RPMI8226 (cell line): ENCODE measurements at places on chromosomes 5 and 9.

DNA sequence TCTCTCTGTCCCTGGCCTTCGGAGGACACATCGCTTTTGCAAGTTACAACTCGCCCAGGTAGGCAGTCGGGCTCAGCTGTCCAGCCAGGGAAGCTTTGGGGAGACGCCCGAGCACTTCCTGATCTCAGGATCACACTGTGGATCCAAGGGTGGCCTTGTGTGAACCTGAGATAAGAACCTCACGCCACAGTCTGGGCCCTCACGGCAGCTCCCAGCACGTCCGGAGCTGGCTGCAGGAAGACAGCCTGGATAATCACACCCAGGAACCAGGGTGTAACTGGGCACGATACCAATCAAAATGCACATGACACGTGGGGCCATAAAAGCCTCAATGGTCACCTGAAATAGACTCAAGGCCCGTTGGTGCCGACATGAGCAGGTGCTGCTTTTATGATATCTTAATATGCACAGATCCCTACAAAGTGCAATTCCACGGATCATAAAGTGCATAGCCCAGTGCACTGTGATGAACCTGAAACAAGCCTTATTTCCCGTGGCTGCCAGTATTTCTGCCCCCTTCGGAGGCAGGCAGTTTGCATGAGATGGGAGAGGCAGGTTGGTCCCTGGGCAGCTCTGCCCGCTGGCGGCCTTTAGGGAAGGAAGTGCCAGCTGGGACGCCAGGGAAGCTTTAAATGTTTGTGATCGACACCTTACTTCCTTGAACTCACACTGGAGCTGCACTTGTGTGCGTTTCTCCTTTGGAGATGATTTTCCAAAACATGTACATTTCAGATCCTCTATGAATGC is 14.5 kb downstream of the SLC6A18 start:
- no peak for DNase-seq

DNA sequence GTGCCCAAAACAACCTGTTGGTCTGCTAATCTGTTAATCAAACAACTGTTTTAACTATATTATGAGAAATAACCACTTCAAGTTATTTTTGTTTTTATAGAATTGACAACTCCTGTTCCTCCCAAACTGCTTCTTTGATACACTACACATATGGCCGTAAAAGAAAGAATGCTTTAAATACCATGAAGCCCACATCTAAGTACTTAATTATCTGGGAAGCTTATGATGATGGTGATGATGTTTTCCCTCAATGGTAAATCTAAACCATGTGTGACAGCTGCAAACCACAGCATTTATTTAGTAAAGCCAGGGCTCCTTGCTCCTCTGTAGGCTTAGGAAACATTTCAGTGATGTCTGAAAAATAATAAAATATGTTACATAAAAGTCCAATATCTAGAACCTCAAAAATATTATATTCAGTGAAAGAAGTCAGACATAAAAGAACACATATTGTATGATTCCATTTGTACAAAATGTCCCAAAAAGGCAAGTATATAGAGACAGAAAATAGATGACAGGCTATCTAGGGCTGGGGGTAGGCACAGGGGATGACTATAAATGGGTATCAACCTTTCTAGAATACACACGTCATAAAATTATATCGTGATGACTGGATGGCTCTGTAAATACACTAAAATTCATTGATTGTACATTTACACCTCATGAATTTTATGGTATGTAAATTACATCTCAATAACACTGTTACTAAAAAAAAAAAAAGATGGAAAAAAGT is 154.1 kb downstream of the EFNA5 start:
- DNase-seq = no peak

DNA sequence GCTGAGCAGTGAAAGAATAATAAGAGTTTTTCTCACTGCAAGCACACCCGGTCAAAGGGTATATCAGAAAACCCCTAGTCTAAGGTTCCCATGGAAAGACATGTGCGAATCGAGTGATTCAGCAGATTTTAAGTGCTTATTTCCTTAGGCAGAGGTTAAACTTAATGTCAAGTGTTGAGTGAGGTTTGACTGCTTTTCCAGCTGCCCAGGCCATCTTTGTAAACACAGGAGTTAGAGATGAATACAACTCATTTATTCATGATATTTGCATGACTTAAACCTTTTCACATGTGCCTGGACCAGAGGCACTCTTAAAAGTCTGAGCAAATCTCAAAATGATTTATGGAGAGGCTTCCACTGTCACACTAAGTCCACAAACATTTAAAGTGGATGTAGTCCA is 137.8 kb upstream of the RGMB start:
- no peak for DNase-seq

- no peak for DNase-seq
Observed at GRCh38 chr9:115637661-115638060, 515.9 kb upstream of the PAPPA start.

GRCh38 chr9:109316207-109316640 is 4.6 kb downstream of the EPB41L4B start:
- DNase-seq = no peak

DNA sequence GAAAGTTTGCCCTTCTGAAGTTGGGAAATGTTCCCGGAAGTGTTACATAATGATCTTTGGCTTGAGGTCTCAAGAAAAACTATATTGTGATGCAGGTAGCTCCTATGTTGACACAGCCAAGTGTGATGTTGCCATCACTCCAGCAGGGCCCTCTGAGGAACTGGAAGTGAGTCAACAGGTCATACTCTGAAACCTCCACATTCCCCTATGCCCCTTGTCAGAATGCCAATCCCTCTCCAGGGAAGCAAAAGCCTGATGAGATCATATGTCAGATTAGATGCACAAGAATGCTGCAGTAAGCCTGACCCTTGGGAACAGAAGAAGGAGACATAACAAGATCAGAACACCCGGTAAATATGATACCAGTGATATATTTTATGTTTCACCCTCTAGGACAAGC is 66.8 kb upstream of the ITGA2 start:
- no peak for DNase-seq

- no peak for DNase-seq
Observed at GRCh38 chr5:86981898-86982297, 285.8 kb upstream of the RASA1 start.

GRCh38 chr9:128901379-128901778 is 19.4 kb upstream of the PHYHD1 start:
- no peak for DNase-seq
